NAMALWA (cell line): ENCODE measurements at places on chromosomes 4 and X.
A peak's percentile ranks its signal among the peaks of the same experiment; 100 is the strongest.

- DNase-seq = peak; percentile 47
Observed at GRCh38 chr4:169024762-169025161, 14.7 kb upstream of the CBR4 start.

GRCh38 chrX:43560247-43560946, 95.7 kb upstream of the MAOA start:
- no peak for DNase-seq

DNA sequence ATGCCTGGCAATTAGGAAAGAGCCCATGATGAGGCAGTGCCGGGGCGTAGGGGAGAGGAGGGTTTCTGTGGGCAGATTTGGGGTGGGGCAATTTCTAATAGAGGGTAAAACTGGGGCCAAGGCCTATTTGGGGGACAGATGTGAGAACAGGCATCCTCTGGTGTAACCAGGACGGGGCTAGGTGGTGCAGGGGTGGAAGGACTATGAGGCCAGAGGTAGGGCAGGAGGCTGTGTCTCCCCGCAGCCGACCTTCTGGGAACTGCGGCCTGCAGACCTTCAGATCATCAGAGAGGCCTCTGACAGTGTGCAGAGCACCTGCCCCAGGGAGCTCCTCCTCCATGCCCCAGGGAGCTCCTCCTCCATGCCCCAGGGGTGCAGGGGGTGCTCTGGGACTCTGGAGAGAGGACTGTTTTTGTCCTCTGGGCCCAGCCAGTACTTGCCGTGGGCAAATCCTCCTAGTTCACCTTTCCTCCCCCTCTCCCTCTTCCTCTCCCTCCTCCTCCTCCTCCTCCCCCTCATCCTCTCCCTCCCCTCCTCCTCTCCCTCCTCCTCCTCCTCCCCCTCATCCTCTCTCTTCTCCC, 101.9 kb downstream of the SORCS2 start:
- peak; percentile 38 for DNase-seq

DNA sequence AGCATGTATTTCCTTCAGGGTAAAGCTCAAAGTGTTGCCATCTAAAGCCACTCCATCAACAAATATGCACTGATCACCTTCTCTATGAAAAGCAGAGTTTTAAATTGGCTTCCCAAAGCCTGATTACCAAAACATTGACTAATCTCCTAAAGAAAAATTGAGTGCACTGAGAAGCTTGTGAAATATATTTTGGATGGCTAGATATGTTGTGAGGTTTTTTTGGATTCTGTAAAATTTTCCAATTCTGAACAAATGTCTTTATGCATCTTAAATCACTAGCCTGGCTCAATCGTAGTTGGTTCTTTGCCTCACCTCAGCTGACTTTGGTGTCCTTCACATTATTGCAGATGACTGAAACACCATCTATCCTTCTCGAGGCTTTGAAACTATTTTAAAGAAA, 14.9 kb upstream of the EXOSC9 start:
- no peak for DNase-seq

- no peak for DNase-seq
Observed at GRCh38 chr4:78545275-78546246, 6.0 kb upstream of the ANXA3 start.

DNA sequence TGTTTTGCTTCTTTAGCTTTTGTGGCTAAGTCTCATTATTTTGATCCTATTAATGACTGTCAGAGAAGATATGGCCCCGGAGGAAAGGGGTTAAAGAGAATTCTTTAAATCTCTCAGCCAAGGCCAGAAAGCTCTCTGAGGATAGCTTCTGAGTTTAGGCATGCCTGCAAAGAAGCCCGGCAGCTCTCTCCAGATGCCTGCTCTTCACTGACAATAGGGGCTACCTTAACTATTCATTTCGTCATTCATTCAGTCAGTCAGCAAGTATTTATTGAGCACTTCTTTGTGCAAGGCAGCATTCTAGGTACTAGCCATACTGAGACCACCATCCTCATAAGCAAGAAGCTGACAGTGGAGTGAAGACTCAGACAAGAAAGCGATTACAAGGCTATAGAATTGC, 34.0 kb upstream of the BMP15 start:
- DNase-seq = no peak

DNA sequence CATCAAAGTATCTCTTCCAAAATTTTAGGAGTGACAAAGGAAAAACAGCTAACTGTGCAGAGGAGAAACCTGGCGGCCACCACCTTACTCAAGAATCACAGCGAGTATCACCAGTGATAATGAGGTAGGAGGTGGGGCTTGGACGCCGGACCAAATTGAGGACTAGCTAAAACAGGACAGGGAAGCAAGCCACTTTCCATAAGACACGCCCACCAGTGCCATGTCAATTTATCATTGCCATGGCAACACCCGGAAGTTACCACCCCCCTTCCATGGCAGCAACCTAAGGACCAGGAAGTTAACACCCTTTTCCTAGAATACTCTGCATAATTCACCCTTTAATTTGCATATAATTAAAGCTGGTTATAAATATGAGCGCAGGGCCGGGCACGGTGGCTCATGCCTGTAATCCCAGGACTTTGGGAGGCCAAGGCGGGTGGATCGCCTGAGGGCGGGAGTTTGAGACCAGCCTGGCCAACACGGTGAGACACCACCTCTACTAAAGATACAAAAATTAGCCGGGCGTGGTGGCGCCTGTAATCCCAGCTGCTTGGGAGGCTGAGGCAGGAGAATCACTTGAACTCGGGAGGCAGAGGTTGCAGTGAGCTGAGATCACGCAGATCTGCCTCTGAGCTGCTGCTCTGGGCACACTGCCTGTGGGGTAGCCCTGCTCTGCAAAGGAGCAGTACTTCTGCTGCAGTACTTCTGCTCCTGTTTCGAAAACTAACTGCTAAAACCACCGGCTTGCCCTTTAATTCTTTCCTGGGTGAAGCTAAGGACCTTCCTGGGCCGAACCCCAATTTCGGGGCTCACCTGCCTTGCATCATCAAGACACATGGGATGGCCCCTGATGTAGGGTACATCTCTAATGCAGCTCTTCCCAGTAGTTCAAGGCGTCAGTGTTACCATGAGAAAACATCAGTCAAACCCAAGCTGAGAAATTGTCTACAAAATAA, 116.7 kb downstream of the HMX1 start:
- no peak for DNase-seq

- no peak for DNase-seq
Observed at GRCh38 chr4:150078579-150079080, 385 bp downstream of the DCLK2 start.

GRCh38 chr4:16122308-16122711, 38.5 kb upstream of the PROM1 start:
- DNase-seq = no peak

GRCh38 chrX:136850441-136851175, 29.9 kb downstream of the RBMX start:
- DNase-seq = no peak

- no peak for DNase-seq
Observed at GRCh38 chrX:98380556-98380955, 1496.8 kb downstream of the RPA4 start.

GRCh38 chrX:136030303-136031191, 45.3 kb downstream of the SLC9A6 start:
- DNase-seq = no peak

DNA sequence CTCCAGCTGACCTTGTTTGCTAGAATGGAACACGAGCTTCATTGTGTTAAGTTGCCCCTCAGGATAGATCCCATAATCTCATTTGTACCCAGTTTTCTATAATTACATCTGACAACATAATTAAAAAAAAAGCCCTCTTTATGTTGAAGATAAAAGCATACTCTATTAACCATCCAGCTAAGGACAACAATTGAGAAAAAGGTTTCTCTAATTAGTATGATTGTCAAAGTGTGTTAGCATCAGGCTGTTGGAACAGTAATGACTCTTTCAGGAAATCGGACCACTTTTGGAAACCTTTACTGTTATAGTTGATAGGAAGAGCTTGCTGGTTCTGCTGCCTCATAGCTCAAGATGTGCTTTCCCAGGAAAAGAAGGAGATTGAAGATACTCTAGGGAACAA, 172.6 kb downstream of the FHIP1A start:
- no peak for DNase-seq
